NCI-H510A treated with DMSO at 0.1 percent for 48 hours (cell line): ENCODE measurements at places on chromosomes 7 and 10.

- no peak for DNase-seq
These were observed 349.7 kb downstream of the PTEN start for GRCh38 chr10:88213065-88213605.

DNA sequence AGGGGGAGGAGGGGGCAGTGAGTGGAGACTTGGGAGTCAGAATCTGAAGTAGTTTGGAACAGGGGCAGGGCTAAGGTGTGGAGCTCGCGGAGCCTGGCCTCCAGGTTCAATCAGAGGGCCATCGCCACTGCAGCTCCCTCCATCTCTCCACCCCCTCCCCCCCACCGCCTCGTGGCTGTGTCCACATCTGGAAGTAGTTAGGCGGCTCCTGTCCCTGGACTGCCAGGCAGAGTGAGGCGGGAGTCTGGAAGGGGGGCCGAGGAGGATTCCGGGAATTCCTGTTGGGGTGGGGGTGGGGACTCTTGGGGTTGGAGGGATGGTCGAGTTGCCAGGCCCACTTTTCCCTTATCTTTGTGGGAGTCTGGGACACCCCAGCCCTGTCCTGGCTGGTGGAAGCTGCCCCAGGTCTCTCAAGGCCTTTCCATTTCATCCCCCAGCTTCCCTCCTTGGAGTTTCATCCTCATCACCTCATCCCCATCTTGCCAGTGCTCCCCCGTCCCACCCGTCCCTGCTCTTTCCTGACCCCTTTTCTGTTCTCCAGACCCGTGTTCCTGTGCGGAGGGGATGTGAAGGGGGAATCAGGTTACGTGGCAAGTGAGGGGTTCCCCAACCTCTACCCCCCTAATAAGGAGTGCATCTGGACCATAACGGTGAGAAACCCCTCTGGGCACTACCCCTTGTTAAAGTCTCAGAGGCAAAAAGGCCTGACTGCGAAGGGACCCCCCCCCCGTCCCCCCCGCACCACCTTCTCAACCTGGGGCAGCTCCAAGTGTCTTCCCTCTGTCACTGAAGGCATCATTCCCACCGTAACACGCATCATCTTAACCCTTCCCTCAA is 944 bp downstream of the PCOLCE start:
- no peak for DNase-seq

DNA sequence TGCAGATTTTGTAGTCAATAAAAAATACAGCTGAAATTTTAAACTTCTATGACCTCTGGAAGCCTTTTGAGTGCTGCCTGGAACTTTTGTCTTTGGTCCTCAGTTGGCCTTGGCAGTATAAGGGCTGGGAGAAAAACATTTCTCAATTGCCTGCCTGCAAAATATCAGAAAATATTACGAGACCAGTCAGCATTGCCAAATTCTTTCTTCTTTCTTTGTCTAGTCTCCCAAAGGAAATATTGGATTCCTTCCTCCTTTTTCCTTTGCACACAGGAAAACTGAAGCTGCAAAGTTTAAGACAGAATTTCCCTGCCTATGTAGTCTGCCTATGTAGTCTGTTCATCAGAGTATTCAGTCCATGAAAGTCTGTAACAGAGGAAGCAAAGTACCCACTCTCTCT is 95.9 kb downstream of the CHRM2 start:
- DNase-seq, result no peak

DNA sequence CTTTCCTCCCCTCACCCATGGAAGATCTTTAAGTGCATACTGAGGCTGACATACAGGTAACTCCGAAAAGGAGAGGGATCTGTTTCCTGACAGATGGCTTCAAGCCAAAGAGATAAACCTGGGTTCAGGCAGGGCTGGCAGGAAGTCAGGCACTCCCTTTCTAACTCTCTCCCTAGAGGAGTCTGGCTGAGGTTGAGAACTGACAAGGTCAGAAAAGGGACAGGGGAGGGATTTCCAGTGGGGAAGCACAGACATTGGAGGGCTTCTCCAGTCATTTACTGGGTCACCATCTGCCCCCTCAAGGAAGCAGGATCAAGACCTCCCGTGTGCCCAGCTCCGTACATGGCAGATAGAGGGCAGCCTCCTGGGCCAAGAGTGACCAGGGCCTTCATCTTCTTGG is 31.6 kb downstream of the TLX1 start:
- DNase-seq, result peak; percentile 29

GRCh38 chr10:44477046-44477425 is 92.1 kb upstream of the CXCL12 start:
- no peak for DNase-seq

DNA sequence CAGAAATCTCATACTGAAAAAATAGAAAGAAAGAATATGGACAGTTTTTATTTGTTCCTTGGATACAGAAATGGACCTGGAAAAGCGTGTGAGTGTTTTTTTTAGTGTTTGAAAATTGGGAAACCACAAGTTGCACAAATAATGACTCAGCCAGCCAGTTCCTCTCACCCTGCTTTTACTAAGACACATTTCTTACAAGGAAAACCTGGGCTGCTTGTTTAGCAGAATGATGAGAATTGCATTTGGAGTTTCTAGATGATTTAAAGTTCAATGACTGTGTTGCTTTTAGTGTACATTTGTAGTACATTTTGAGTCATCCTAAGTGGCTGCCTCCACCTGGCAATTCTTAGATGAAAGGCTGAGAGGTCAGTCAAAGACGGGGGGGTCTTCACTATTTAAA is 218.7 kb downstream of the ABCA13 start:
- DNase-seq, result no peak

- DNase-seq, result no peak
These were observed 39.9 kb upstream of the EGR2 start for GRCh38 chr10:62856021-62856420.

GRCh38 chr10:83886871-83887270 is 252.4 kb upstream of the GHITM start:
- DNase-seq, result peak; percentile 78

GRCh38 chr7:41190581-41190980 is 512.3 kb downstream of the INHBA start:
- DNase-seq, result no peak

DNA sequence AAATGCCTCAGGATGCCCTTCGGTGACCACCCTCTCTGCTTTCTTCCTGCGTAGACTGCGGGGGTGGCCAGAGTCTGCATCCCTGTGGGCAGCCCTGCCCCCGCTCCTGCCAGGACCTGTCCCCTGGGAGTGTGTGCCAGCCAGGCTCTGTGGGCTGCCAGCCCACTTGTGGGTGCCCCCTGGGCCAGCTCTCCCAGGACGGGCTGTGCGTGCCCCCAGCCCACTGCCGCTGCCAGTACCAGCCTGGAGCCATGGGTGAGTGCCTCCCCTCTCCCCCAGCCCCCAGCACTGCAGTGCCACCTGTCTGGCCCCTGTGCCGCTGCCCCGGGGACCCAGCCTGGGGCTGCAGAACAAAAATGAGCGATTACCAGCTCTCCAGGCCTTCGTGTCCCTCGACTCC is 23.1 kb upstream of the ZNF862 start:
- DNase-seq, result no peak

GRCh38 chr7:21704359-21704758 is 161.5 kb downstream of the DNAH11 start:
- no peak for DNase-seq

DNA sequence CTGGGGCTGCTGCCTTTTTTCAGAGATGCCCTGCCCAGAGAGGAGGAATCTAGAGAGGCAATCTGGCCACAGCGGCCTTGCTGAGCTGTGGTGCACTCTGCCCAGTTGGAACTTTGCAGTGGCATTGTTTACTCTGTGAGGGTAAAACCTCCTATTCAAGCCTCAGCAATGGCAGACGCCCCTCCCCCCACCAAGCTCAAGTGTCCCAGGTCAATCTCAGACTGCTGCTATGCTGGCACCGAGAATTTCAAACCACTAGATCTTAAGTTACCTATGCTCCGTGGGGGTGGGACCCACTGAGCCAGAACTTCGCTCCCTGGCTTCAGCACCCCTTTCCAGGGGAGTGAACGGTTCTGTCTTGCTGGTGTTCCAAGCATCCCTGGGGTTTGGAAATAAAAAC is 77.2 kb downstream of the EXOC4 start:
- DNase-seq, result no peak

GRCh38 chr7:52273685-52274610 is 761.5 kb upstream of the POM121L12 start:
- no peak for DNase-seq

DNA sequence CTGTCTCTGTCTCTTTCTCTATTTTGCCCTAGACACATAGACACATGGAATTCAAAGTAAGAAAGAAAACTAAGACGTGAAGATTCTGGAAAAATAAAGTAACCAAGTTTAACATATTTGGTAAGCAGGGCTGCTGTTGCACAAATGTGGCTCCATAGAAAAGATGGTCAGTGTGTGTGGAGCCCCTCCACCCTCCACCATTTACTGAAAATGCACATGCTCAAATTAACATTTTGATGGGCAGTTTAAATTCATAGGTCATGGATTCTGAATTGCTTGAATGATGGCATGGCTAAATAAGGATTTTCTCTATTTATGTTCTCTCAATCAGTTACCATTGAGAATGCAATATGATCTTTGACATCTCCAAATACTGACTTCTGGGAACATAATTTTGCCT is 165.5 kb upstream of the CHRM2 start:
- no peak for DNase-seq
